Fibroblast of skin of abdomen (primary cell): ENCODE measurements at places on chromosomes 12 and 14.

DNA sequence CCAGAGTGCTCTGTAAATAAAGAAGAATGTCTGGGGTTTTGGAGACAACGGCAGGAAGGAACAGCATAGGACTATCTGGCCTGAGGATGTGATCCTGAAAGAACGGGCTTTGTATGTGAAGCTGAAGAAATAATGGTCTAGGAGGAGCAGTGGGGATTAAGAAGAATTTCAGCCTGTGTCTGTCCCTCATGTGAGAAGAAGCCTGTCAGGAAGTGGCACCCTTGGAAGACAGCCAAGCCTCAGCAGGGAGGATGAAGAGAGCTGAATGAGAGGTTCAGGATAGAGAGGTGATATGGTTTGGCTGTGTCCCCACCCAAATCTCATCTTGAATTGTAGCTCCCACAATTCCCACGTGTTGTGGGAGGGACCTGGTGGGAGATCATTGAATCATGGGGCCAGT, 56.9 kb upstream of the TCL1A start:
- no peak for DNase-seq

- no peak for DNase-seq
These were observed 11.4 kb downstream of the AGAP2 start for GRCh38 chr12:57726884-57727757.

- DNase-seq, result no peak
These were observed 55.8 kb upstream of the ARHGAP5 start for GRCh38 chr14:32021341-32021740.

DNA sequence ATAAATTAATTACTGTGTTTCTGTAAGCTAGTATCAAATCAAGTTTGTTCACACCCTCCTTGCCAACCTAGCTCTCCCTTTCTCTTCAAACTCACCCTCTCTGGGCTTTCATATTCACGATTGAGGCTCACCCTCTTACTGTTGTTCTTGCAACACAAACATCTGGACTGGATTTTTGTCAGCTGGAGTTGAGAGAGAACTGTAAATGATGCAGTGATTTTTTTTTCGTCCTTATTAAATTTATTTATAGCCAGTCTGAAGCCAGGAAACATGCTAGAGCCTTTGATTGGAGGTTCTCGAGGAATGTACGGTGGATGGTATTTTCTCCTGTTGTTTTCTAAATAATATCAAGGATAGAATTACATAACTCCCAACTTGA, 485.1 kb downstream of the ZFP36L1 start:
- peak; percentile 48 for DNase-seq

GRCh38 chr14:99213527-99213971, 58.4 kb downstream of the BCL11B start:
- DNase-seq, result no peak

DNA sequence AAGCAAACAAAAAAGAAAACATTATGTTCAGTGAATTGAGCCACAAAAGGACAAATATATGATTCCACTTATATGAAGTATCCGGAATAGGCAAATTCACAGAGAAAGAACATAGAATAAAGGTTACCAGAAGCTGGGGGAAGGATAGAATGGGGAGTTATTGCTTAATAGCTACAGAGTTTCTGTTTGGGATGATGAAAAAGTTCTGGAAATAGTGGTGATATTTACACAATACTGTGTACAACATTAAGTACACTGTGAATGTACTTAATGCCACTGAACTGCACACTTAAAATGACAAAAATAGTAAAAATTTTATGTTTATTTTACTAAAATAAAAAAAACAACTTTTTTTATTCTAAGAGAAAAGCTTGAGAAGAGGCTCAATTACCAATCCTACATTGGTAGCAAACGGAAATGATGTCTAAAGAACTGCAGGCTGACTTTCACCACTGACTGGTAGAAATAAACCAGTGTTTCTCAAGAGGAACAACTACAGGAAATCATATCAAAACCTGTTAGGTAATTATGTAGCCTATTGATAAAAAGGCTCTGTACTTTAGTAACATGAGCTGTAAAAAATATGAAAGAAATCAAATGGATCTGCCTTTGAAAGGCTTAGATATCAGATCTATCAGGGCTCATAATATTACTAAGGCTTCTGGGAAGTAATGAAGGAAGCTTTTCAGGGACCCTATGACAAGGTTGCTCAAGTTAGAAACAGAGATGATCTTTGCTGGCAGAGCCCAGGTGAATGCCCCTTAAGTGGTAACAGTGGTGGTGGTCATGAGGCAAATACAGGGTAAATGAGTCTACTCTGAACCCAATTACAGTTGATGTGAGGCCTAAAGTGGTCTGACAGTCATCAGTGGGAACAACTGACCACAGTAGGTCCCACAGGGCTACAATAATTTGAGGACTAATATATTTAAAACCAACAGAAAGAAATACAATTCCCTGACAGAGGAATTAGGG, 41.3 kb downstream of the BAZ1A start:
- no peak for DNase-seq

GRCh38 chr12:7501031-7501588, 2.5 kb downstream of the CD163 start:
- peak; percentile 72 for DNase-seq

- DNase-seq, result no peak
These were observed 56.7 kb downstream of the FBRSL1 start for GRCh38 chr12:132546647-132547046.

GRCh38 chr14:76844223-76844622, 18.0 kb downstream of the LRRC74A start:
- peak; percentile 9 for DNase-seq

GRCh38 chr12:100904270-100904669, 109.7 kb downstream of the ANO4 start:
- no peak for DNase-seq

GRCh38 chr14:43475757-43476156, 1031.3 kb downstream of the FSCB start:
- DNase-seq, result no peak

DNA sequence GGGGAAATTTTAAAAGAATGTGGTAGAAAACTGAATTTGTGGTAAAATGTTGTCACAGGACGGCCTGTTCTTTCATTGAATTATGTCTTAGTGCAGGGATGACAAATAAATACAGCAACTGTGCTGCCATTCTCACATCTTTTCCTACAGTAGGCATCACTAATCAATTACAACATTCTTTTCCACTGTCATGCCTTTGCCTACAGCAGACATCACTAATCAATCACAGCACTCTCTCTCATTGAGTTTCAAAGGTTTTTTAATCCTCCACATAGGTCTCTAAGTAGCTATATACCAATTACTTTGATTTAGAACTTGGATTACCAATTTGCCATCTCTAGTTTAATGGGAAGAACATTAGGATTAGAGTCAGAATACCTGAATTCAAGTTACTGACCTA, 30.1 kb downstream of the NTF3 start:
- DNase-seq, result no peak

- no peak for DNase-seq
These were observed 80.3 kb upstream of the TMEM132D start for GRCh38 chr12:129984106-129984505.

DNA sequence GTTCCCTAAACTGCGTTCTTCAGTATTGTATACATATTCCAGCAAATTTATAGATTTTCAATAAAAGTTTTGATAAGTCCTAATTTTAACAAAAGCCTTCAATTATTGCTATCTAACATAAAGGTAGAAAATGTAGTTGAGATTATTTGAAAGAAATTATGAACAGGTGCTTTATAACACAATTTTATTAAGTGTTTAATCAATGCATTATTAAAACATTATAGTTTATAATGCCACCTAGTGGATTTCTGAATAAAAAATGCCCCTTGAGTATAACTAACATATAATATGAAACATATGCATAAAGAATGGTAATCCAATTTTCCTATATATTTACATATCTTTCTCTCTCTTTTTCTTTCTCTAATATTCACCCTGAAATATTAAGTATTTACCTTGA, 515.3 kb downstream of the SLC6A15 start:
- DNase-seq, result peak; percentile 9

- DNase-seq, result peak; percentile 56
These were observed 503.5 kb downstream of the LRFN5 start for GRCh38 chr14:42110167-42110566.
